ENCODE measurements at places on chromosomes 13 and 19. TPM values are rescaled to one million over a fixed set of nuclear protein-coding genes. Genes with fewer than 3 reads are reported as not detected.
A peak's percentile ranks its signal among the peaks of the same experiment; 100 is the strongest.

Gene HSH2D
- total RNA-seq, result not detected

DNA sequence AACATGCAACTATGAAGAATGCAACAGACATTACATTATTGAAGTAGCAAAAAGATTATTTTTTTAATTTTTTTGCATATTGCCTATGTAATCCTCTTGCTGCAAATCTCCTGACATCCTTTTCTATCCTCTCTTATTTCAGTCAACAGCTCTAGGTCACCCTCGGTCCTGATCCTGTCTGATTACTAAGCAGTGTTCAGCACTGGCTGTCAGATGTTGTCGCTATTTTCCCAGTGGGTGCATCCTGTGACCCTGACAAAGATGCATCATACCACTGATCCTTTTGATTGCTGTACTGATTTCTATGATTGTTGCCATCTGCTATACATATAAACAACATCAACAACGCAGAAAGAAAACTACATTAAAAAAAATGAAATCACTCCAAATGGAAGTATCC lies 443.7 kb upstream of the PRR20A start:
- no peak for DNase-seq

Gene CEACAM4
- not detected for total RNA-seq

- no peak for DNase-seq
Observed at GRCh38 chr19:9009935-9010651, at the start of gene MUC16. MUC16 (minus strand) TSS chr19:9010409.

GRCh38 chr13:74187564-74187963 lies 53.4 kb upstream of the KLF12 start:
- DNase-seq, result peak; percentile 10

- DNase-seq, result no peak
Observed at GRCh38 chr13:91318886-91319285, 28.6 kb upstream of the MIR17HG start.

Gene ZNF560
- total RNA-seq, result 3.3 TPM

DNA sequence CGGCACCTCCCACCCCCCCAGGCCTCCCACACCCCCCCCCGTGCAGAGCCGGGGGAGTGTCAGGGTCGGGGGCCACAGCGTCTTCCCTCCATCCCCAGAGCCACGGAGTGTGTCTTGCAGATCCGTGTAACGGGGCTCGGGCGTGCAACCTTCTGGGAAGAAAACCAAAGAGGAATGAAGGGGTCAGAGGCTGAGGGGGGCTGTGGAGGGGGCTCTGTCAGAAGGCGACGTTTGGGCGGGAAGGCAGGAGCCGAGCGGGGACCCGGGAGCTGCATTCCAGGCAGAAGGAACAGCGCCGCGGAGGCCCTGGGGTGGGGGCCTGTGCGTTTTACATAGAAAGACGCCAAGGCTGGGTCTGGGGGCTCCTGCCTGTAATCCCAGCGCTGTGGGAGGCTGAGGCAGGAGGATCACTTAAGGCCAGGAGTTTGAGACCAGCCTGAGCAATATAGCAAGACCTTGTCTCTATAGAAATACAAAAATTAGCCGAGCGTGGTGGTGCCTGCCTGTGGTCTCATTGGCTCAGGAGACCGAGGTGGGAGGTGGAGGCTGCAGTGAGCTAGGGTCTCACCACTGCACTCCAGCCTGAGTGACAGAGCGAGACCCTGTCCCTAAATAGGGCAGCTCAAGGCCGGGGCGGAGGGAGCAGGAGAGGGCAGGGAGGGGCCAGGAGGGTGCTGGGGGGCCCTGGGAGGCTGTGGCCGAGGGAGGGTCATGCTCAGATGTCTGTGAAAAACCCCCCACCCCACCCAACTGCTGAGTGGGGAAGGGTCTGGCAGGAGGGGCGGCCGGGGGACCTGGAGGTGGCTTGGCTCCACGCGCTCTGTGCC lies 27.8 kb downstream of the ARID3A start:
- no peak for DNase-seq

- no peak for DNase-seq
Observed at GRCh38 chr13:36674337-36675212, 755 bp downstream of the SERTM1 start.

DNA sequence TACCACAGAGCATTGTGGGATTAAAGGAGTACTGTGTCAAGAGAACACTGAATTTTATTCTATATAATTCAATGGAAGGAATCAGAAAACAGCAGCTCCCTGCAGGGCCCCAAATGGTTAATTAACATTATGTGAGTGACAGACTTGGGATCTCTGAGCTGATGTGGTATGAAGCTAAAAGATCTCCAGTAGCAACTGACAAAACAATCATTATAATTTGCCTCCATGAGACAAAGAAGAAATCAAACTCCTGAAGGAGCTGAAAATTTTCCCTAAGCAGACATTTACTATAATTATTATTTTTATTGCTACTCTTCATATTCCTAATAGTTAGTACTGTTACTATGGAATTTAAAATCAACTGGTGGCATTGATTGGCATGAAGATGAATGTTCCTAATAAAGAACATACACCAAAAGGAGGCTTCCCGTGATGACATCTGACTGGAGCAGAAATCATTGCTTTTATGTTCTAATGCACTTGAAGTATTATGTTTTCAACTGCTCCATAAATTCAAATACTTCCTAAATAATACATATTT lies 28.8 kb upstream of the RFC3 start:
- no peak for DNase-seq

Gene PLPP2
- total RNA-seq, result 26.6 TPM

DNA sequence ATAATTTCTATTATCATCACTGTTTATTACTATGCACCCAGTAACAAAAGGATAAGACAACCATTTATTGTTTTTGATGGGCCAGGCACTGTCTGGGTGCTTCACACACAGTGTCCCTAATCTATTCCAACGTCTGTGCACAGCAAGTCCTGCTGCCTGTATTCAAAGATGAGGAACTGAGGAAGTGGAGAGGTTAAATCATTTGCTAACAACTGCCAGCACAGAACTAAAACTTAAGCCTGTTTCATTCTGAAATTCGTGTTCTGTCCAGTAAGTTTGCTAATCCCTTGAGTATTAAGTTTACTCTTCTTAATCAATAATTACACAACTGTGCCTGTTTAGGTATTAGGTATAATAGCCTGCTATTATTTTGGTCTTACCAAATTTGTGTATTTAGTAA lies 41.9 kb downstream of the TEX26 start:
- no peak for DNase-seq

GRCh38 chr13:50152224-50152623 lies 137.0 kb downstream of the KCNRG start:
- DNase-seq, result peak; percentile 29

DNA sequence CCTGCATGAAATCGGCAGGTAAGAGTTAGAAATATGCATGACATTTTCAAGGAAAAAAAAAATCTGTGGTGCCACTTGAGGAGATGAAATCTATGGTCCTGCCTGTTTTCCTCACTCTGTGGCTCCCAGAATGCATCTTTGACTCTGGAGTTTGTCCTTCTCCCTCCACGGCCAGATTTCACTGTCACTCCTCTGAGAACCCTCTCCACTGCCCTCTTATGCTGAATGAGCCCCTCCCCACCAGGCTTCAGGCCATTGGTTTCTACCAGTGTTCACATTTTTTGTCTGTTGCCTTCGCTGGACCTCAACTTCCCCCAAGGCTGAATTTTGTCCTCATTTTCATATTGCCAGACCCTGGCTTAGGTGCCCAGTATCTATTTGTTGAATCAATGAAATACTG lies 235.0 kb downstream of the ZIC5 start:
- no peak for DNase-seq

GRCh38 chr19:10424011-10424637 lies 3.8 kb downstream of the PDE4A start:
- peak; percentile 61 for DNase-seq

GRCh38 chr13:27665333-27665732 lies 43.6 kb downstream of the POLR1D start:
- peak; percentile 9 for DNase-seq

- peak; percentile 28 for DNase-seq
Observed at GRCh38 chr13:74966814-74967424, 515.0 kb downstream of the TBC1D4 start.

GRCh38 chr13:94030415-94031119 lies 448.9 kb downstream of the DCT start:
- DNase-seq, result peak; percentile 12

Gene AKAP11
- 25.9 TPM for total RNA-seq

DNA sequence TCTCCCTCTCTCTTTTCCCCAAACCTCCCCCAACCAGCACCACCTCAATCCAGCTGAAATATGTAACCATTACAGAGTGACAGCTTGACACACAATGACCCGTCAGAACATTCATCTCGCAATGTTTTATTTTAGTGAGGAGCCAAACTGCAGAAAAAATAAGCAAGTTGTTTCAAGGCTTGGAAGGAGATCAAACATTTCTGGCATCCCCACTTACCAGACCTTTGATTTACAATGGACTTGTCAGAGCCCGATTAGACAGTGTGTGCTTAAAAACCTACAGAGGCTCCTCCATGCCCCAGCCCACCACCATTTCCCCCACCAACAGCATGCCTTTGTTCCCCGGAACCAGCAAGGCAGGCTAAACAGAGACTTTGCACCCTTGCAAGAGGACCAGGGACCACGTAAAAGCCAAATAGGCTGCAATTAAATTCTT lies 382.8 kb upstream of the ZNF507 start:
- peak; percentile 42 for DNase-seq

DNA sequence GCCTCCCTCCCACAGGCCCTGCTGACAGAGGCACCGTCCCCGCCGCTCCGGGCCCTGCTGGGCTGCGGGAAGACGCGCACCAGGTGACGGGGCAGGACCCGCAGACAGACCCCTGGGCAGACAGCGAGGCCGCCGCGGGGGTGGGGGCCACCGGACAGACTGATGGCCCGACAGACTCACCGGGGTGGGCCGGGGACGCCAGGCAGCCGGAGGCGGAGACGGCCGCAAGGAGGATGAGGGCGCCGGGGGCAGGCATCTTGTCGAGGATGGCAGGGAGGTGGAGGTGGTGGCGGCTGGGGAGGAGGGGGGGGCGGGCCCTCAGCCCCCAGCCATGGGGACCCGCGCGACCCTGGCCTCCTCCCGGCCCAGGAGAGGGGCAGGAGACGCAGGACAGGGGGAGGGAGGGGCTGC lies 309 bp downstream of the LMTK3 start:
- DNase-seq, result no peak

Gene ONECUT3
- total RNA-seq, result not detected

DNA sequence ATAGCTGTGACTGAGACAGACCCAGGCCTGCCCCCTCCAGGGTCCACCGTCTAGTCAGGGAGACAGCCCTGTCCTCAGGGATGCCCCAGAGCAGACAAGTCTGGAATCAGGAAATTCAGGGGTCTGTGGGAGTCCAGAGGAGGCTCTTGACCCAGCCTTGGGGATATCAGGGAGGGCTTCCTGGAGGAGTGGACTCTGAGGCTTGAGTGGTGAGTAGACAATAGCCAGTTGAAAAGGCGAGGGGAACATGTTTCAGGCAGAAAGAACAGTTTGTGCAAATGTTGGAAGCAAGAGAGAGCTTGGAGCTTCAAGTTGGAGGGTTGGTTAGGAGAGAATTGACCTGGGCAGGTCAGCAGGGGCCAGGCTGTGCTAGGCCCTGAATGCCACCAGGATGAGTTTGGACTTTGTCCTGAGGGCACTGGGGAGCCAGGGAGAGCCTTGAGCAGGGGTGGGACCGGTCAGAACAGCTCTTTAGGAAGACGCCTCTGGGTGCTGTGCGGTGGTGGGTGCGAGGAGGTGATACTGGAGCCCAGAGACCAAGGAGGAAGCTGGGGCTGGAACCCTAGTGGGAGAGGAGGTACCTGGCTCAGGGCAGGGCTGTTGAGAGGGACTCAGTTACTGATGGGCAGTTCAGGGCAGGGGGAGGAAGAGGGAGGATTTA lies 2.7 kb downstream of the CCDC9 start:
- no peak for DNase-seq

- DNase-seq, result no peak
Observed at GRCh38 chr13:93472814-93473296, 246.2 kb downstream of the GPC6 start.

- DNase-seq, result no peak
Observed at GRCh38 chr13:74367193-74367592, 233.0 kb upstream of the KLF12 start.

Gene IL17D
- 3.1 TPM for total RNA-seq

DNA sequence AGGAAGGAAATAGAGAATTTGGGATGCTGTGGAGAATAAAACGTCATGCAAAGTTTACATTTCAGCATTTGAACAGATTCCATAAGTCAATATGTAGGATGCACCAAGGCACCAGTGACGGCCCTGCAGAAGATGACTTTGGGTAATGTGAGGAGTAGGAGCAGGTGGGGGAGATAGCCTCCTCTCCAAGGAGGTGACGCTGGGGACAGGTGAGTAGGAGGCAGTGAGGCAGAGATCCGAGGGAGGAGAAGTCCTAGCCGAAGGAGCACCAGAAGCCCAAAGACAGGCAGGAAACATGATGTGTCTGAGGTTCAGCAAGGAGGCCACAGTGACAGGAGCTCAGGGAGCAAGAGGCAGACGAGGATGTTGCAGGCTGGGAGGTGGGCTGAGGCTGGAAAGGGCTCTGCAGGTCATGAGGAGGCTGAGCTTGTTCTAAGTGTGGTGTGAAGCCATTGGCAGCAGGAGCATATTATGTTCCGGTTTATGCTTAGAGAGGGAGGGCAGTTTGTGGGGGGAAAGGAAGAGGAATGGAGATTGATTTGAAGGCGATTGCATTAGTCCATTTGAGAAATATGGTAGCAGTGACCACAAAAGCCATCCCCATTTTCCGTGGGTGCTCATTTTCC lies 55.7 kb upstream of the C1QTNF9 start:
- no peak for DNase-seq

Data from fibroblast of lung (primary cell).